ENCODE measurements at places on chromosomes 3 and 15. TPM values are rescaled to one million over a fixed set of nuclear protein-coding genes. Genes with fewer than 3 reads are reported as not detected.

DNA sequence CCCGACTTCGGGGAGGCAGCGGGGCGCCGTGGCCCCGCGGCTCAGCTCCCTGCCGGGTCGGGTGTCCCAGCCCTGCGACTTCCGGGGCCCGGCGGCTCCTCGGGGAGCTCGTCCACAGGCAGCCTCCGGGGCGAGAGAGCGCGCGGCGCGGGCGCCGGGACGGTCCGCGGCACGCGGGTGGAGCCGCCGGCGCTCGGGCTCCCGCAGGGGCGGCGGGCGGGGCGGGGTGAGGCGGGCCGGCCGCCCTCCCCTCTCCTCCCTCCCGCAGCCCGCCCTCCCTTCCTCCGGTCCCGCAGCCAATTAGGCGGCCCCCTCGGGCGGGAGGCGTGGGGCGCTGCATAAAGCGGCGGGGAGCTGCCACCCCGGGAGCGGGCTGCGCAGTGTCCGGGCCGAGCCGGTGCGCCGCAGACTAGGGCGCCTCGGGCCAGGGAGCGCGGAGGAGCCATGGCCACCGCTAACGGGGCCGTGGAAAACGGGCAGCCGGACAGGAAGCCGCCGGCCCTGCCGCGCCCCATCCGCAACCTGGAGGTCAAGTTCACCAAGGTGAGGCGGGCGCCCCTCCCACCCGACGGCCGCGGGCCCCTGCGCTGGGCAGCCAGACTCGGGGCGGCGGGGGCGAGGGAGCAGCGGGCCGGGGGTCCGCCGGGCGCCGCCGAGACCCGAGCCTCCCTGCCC is at the start of gene ALDH1A3:
ALDH1A3 (plus strand) TSS at position 368 of the 675 bp plus-strand sequence; CDS start at position 445, 77 bp downstream.
- H3K27me3 ChIP-seq, result peaks cover 6% of the 10 kb centered on the region
- no peak within 1 kb of the TSS for H3K27ac ChIP-seq
- H3K4me1 ChIP-seq, result no peaks in the 10 kb centered on the region
- H3K36me3 ChIP-seq, result no peaks in the 10 kb centered on the region
- no peak within 1 kb of the TSS for H3K4me3 ChIP-seq

DNA sequence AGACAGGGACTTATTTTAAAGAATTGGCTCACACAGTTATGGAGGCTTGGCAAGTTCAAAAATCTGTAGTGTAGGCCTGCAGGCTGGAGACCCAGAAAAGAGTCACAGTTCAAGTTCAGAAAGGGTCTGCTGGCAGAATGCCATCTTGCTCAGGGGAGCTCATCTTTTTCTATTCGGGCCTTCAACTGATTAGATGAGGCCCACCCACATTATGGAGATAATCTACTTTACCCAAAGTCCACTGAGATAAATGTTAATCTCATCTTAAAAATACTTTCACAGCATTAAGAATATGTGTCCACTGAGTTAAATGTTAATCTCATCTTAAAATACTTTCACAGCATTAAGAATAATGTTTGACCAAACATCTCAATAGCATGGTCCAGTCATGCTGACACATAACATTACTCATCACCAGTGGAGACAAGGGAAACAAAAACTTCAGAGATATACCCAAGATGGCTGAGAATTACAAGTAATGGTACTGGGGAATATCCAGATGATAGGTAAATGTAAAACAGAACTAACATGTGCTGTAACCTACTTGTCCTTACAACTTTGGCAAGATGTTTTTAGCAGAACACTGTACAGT is 74.3 kb upstream of the STAC start:
- no peak overlapping the region for H3K27ac ChIP-seq
- no peaks in the 10 kb centered on the region for H3K27me3 ChIP-seq
- H3K4me3 ChIP-seq, result no peak overlapping the region
- H3K36me3 ChIP-seq, result no peaks in the 10 kb centered on the region

DNA sequence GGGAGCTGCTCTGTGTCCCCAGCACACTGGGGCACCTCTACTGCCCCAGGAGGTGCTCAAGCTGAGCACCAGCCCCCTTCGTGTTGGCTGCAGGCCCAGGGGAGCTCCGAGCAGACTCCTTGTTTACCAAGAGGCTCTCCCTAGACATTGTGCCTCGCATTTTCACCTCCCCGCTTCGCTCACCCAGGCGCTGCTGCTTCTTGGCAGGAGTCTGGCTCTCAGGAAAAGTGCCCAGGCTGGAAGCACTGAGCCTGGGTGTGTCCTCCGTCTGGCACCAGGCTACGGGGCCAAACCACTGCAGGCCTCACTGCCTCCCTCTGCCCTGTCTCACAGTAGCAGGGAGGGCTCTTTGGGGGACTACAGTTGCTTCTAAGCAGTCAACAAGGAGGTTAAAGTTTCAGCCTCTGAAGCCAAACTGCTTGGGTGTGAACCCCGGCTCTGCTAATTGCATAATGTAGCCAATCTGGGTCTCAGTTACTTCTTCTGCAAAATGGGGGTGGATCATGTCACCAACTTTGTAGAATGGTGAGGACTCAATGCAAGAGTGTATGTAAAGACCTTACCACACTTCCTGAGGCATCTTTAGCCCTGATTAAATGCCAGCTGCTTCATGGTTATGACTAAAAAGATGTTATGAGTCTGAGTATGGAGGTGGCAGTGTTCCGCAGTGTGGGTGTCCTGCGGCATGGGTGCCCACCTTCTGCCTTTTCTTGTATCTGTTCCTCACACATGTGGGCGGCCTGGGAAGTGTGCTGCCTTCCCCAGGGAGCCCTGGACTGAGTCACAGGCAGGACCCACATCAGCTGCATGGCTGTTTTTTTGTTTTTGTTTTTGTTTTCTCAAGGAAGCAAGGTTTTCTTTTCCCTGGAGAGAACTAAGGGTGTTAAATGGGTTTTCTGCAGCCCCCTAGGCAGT is 88.9 kb downstream of the CLSTN2 start:
- no peak overlapping the region for H3K4me3 ChIP-seq
- H3K27me3 ChIP-seq, result no peaks in the 10 kb centered on the region
- H3K36me3 ChIP-seq, result no peaks in the 10 kb centered on the region
- no peak overlapping the region for H3K27ac ChIP-seq
- no peaks in the 10 kb centered on the region for H3K4me1 ChIP-seq
- DNase-seq, result no peak

DNA sequence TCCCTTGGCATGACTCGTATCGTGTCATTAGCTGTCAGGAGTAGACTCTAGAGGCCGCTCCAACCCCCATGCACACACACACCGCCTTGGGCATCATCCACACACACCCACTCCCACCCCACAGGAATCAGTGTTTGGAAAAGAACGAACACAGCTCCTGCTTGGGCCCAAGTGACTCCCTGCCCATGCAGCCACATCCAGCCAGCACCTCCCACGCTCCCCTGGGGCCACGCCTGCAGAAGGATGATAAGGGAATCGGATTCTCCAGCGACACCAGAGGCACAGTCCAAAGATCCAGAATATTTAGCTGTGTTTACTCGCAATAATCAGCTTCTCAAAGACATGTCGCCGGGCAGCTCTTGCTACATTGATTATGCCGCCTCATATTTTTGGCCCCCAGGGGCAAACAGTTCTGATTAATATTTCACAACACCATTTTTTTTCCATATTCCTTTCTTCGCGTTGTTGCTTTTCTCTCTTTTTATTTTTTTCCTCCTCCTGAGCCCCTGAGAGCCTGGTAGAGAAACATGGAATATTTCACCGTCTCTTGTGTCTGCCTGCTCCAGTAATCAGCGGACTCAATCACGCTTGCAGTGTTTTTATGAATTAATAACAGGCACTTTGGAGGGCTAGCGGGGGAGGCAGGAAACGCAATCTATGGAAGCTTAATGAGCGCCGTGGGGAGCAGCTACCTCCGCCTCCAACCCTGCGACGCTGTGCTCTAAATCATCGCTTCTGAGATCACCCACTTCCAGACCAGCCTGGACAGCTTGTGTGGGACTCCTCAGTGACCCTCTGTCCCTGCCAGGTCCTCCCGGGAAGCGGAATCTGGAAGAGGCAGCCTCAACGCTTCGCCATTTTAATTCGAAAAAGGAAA is 221.4 kb downstream of the TLE3 start:
- peaks cover 17% of the 10 kb centered on the region for H3K4me1 ChIP-seq
- DNase-seq, result no peak
- H3K27me3 ChIP-seq, result peaks cover 2% of the 10 kb centered on the region

- no peaks in the 10 kb centered on the region for H3K27me3 ChIP-seq
- peaks cover 15% of the 10 kb centered on the region for H3K4me1 ChIP-seq
- DNase-seq, result no peak
- no peaks in the 10 kb centered on the region for H3K36me3 ChIP-seq
- no peak overlapping the region for H3K27ac ChIP-seq
Observed at GRCh38 chr3:180680097-180680430, 775 bp upstream of the CCDC39 start.

DNA sequence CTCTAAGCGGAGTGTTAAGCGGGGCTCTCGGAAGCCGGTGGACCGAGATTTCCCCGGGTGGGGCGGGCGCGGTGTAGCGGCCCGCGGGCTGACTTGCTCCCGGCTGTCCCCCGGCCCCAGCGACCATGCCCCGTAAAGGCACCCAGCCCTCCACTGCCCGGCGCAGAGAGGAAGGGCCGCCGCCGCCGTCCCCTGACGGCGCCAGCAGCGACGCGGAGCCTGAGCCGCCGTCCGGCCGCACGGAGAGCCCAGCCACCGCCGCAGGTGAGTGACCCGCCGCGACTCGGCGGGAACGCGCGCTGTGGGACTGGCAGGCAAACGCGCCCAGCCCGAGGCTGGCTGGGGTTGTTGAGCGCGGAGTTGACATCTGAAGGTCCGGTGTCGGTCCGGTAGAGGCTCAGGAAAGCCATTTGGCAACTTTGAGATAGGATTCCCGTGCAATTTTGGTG is 1.3 kb downstream of the SMC4 start:
- H3K4me3 ChIP-seq, result peak overlapping the region; percentile 94
- no peak for DNase-seq
- H3K27ac ChIP-seq, result peak overlapping the region; percentile 98
- peaks cover 37% of the 10 kb centered on the region for H3K4me1 ChIP-seq
- no peaks in the 10 kb centered on the region for H3K36me3 ChIP-seq
- H3K27me3 ChIP-seq, result no peaks in the 10 kb centered on the region

- H3K27me3 ChIP-seq, result no peaks in the 10 kb centered on the region
- H3K36me3 ChIP-seq, result no peaks in the 10 kb centered on the region
- no peak overlapping the region for H3K4me3 ChIP-seq
- no peak overlapping the region for H3K27ac ChIP-seq
- no peak for DNase-seq
Observed at GRCh38 chr3:115651087-115651486, 27.8 kb downstream of the GAP43 start.

Gene TMEM45A
- 14.8 TPM for total RNA-seq

Gene CYP1A2
- total RNA-seq, result not detected

Gene SCAANT1
- total RNA-seq, result not detected

Gene C2CD4B
- not detected for total RNA-seq

Gene LEO1
- 103 TPM for total RNA-seq

Gene GOLGA8B
- total RNA-seq, result 38.8 TPM
